ENCODE measurements at places on chromosomes 11 and 22. TPM values are rescaled to one million over a fixed set of nuclear protein-coding genes. Genes with fewer than 3 reads are reported as not detected.

The PITPNM1 gene
- 21.0 TPM for total RNA-seq

The NXPE2 gene
- total RNA-seq = not detected

The ARHGAP20 gene
- total RNA-seq = 0.27 TPM

The SLC1A2 gene
- under 0.01 TPM for total RNA-seq

The FXYD6 gene
- 1.3 TPM for total RNA-seq

The TSKU gene
- total RNA-seq = 0.27 TPM

The OR8G5 gene
- total RNA-seq = not detected

The BAIAP2L2 gene
- total RNA-seq = under 0.01 TPM

The ZNRF3 gene
- 3.2 TPM for total RNA-seq

The UPK3A gene
- total RNA-seq = not detected

The ZC3H7B gene
- total RNA-seq = 46.0 TPM

- DNase-seq = no peak
Measured at GRCh38 chr11:107430525-107430924, 27.1 kb downstream of the CWF19L2 start.

- DNase-seq = no peak
Measured at GRCh38 chr11:65859812-65860277, 388 bp upstream of the MUS81 start.

DNA sequence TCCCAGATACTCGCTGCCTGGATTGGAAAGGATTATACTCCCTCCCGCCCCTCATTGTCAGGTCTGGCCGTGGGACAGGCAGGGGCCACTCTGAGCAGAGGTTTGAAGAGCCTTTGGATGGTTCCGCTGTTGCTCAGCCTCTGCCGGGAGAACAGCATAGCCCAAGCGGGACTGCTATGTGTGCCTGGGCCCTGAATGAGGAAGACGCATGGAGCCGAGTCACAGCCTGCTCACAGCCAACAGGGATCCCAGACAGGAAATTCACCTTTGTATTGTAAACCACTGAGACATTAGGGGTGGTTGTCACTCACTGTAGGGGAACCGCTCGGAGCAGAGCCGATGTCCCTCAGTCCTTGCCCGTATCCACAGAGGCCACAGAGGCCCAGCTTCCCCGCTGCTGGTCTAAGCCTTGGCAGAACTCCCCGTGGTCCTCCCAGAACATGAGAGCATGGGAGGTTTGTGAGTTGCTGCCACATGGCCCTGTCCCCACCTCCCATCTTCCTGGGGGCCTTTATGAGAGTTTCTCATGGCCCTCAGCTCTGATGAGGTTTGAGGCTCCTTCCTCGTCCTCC, 10.7 kb upstream of the FAM118A start:
- DNase-seq = no peak

DNA sequence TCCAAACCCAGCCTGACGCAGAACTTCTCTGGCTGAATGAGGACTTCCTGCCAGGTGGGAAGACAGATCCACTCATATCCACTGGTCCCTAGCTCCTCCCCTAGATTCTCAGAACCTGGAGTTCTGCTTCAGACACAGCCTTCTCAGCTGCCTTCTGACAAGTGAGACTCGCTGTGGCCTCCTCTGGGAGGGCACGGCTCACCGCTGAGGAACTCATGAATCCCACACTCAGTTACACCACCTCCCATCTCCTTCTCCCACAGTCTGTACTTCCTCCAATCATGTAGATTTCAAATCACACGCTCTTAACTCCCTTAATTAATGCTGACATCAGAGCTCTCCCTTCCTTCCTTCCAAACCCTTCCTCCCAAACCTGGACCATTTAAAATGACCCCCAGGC, 86.4 kb upstream of the TMEM45B start:
- no peak for DNase-seq

DNA sequence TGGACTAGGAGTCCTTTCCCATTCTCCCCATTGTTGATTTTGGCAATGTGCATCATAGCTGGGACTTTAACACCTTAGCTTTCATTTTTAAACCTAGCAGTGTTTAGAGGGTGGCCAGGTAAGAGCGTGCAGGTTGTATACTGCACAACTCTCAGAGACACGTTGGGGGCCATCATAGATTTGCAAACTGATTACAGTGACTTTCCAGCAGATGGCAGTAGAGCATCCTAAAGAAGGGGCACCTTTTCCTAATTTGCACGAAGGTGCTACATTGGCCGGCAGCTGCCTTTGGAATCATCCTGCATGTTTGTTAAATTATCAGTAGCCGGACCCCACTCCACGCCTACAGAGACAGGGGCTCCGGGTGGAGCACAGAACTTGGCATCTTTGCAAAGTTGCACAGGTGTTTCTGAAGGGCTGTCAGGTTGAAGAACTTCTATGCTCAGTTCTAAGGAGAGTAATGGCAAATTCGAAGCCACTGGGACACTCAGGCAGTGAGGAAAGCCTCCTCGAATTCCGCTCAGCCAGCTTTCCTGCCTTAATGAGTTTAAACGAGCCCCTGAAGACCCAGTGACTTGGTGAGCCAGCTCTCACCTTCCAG, 7.7 kb downstream of the LHFPL7 start:
- DNase-seq = peak; percentile 34

DNA sequence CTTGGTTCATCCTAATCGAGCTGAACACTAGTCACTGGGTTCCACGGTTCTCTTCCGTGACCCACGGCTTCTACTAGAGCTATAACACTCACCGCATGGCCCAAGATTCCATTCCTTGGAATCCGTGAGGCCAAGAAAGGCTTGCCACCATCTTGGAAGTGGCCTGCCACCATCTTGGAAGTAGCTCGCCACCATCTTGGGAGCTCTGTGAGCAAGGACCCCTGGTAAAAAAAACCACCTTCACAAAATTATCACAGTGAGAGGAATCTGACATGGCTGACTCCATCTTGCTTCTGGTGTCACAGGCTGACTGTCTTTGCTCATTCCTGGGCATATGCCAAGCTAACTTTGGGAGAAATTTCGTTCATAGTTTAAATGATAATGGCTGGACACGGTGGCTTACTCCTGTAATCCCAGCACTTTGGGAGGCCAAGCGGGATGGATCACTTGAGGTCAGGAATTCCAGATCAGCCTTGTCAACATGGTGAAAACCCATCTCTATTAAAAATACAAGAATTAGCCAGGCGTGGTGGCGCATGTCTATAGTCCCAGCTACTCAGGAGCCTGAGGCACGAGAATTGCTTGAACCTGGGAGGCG, 18.9 kb upstream of the KCTD14 start:
- no peak for DNase-seq

DNA sequence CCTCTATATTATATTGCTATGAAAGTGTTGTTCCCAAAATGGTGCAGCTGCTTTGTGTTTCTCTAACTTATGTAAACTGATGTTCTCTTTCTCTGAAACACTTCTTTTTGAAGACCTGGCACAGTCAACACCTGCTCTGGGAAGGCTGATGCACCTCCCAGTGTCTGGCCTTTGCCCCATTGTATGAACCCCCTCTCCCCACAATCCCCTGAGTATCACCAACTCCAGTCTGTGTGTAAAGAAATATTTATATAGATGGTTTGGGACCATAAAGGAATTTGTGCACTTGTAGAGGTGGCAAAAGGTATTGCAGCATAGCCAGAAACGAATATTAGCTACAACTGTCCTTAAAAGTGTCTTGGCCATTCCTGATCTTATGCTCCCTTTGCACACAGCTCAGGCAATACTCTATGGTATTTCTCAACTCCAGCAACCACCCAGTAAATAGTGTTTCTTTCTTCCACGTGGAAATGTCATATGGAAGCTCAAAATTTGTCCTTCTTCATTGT, 365.2 kb upstream of the DDI1 start:
- DNase-seq = no peak

DNA sequence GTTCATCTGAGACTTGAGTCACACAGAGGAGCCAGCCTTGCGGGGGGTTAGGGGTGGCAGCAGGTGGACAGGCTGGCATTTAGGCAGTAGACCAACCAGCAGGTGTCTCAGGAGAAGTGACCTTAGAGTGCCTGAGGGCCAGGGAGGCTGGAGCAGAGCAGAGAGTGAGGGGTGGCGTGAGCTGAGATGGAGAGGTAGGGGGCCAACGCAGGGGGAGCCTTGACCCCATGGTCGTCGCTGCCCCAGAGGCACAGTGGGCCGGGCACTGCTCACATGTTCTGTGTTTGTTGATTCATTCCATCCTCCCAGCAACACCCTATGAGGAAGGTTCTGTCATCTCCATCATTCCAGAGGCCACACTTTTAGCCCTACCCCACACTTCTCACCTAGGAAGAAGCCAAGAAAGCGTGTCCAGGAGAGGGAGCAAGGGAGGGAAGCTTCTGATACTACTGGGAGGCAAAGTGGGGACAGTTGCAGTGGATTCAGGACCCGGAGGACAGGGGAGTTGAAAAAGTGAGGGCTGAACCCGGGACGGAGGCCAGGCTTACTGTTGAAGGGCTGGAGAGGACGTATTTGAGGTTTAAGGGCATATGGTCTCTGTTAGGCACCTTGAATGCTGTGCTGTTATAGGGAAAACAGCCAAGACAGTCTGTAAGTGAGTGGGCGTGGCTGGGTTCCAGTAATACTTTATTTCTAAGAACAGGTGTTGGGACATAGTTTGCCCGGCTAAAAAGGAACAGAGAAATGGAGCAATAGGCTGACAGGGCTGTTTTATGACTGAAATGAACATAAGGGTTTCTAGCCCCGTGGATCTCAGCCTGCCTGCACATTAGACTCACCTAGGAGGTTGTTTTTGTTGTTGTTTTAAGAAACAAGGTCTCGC, 7.3 kb downstream of the SART1 start:
- no peak for DNase-seq

- no peak for DNase-seq
Measured at GRCh38 chr11:82763167-82763566, 29.5 kb upstream of the FAM181B start.

DNA sequence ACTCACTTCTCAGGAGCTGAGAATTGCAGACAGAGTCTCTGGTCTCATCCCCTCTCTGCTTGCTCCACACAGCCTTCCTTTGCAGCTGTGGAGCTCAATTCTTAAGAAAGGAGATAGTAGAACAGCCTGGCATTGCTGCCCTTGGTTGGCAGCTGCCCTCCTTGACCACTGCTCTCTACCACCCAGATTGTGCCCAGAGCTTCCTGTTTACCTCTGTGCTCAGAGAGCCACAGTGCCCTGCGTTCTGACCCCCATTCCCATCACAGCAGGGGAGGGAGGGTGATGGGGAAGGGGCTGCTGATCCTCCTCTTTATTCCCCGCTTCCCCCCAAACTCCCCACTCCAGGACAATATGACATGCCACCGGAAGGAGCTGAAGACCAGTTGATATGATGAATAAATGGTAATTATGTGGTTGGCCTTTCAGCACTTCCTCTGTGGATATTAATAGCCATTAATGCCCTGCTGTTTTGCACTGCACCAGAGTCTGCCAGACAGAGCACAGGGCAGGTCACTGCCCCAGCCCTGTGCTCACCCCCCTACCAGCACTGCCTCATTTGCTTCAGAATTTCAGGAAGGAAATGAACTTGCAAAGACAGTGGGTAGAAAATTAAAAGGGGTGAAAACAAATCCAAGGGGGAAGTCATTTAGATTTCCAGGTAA, 426.8 kb upstream of the CADM1 start:
- DNase-seq = peak; percentile 31

GRCh38 chr11:72595292-72595684, 78.9 kb downstream of the PDE2A start:
- no peak for DNase-seq

- no peak for DNase-seq
Measured at GRCh38 chr22:44357966-44358465, 45.3 kb upstream of the SHISAL1 start.

DNA sequence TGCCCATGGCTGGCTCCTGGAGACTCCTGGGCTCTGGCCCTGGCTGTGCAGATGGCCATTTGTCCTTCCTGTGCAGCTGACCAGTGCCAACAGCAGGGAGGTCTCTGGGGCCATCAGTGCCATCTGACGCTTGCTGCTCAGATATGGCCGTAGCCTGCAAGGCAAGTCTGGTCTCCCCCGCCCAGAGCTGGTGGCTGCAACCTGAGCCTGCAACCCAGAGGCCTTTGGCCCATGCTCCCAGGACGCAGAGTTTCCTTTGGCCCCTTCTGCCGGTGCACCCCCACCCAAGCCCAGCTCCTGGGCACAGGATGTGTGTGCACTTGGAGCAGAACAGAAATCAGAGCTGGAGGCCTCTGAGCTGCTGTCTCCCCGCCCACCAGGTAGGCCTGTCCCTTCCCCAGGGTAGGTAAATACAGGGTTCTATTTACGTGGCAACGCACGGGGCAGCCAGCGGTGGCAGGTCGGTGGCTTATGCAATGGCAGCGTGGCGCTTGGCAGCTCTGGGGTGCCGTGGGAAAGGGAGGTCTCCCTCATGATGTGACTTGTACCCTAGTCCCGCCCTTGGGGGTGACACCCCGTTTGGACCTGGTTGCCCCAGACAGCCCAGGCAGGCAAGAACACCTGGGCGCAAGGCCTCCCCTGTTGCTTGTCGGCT, 21.0 kb upstream of the MYEOV start:
- DNase-seq = no peak

DNA sequence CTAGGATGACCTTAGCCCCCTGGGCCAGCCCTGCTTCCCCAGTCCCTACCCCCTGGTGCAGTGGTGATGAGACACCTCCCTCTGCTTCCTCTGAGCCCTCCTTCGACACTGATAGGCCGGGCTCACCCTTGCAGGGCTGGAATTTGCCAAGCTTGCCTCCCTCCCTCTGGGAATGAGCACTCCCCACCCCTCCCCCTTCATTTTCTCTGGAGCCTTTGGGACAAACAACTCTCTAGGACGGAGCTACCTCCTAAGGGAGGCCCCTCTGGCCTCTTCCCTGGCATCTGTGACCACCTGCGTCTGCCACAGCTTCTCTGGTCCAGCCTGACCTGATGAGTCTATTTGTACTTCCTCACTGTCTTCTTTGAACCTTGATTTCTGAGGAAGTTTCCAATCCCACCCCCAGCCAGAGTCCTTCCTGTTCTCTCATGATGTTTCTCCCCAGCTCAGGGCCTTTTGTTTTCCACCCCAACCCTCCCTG, 53.3 kb upstream of the ADA2 start:
- no peak for DNase-seq

GRCh38 chr11:5348551-5349194, 2.6 kb upstream of the OR51B6 start:
- no peak for DNase-seq

DNA sequence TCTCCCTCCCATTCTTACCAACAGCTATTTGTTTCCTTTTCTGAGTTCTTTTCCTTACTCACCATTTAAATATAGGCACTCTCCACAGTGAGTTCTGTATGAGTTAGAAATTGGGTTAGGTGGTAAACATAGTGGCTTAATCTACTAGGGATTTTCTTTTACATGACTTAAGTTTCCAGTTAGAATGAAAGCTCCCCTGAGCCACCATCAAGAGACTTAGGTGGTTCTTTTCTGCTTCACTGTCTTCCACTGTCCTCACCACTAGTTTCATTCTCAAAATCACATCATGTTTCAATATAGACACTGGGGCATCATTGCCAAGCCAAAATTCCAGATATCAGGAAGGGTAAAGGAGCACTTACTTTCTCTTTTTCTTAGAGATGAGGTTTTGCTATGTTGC, 9.0 kb upstream of the REXO2 start:
- DNase-seq = no peak

DNA sequence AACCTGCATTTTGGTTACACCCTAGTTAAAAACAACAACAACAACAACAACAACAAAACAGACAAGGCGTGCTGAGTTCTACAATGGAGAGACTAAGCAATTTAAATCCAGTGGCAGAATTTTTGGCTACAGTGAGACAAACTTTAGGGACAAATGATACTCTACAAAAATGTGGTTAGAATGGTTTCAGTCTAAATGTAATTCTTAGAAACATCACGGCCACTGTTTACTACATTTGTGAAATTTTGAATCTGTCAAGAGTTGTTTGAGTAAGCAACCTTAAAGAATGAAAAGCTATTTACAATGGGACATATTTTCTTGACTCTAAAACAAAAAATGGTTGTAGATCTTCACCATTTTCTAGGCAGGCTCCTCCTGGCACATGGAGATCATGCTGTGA, 259.4 kb downstream of the SWAP70 start:
- DNase-seq = no peak

- DNase-seq = no peak
Measured at GRCh38 chr11:1074244-1075221, at the start of gene MUC2. MUC2 (plus strand) TSS chr11:1074874.
